Activated CD4-positive, alpha-beta T cell treated with anti-CD3 and anti-CD28 coated beads, Interleukin-2, Interleukin-6, amounts not matched to agents 100 ng/mL and 50 ng/mL, durations not matched to agents 16 hours and 8 hours (primary cell): ENCODE measurements at places on chromosomes 13 and 19.

DNA sequence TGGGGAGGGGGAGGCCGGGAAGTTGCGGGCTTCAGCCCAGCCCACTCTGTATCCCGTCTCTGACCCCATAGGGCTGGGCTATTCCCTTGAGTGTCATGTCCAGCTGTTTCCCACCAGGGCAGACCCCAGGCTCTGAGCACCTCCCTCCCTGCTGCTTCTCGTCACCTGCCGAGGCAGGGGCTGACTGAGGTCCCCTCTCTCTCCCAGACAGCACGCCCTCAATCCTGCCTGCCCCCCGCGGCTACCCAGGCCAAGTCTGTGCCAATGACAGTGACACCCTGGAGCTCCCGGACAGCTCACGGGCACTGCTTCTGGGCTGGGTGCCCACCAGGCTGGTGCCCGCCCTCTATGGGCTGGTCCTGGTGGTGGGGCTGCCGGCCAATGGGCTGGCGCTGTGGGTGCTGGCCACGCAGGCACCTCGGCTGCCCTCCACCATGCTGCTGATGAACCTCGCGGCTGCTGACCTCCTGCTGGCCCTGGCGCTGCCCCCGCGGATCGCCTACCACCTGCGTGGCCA, 625 bp downstream of the F2RL3 start:
- DNase-seq, result no peak

DNA sequence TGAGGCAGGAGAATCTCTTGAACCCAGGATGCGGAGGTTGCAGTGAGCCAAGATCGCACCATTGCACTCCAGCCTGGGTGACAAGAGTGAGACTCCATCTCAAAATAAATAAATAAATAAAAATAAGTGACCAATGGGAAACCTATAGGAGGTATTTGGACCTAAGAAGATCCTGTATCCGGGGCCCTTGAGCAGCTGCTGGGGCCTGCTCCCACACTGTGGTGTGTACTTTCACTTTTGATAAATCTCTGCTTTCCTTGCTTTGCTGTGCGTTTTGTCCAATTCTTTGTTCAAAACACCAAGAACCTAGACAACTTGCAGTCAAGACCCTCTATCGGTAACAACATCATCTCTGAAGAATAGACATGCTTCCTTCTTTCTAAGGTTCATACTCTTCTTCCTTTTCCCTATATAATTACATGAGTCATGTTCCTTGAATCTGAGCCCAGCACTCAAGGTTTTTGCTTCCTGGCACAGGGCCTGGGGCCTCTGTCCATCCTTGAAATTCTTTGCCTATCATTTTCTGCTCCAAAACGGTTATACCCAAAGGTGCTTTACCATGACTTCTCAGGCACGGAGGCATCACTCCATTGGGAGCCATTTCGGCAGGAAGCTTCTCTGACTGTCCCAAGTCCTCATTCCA, 14.2 kb upstream of the PNMA8C start:
- no peak for DNase-seq

DNA sequence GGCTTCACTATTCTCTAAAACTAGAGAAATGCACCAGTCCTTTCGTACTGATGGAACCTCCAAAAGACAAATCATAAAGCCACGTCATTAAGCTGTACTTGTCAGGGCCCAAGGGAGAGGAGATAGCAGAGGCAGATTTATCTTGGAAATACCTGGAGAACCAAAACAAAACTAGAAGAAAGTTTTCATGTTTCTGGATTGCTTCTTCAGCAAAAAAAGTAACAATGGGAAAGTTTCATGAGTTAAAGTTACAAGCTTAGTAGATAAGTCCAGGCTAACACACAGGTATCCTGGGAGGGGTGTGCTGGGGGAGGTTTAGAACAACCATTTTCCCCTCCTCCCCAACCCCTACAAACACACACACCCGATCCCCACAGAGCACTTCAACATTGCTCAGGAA, 21.6 kb downstream of the RANBP3 start:
- DNase-seq, result no peak

GRCh38 chr13:110233181-110233950, 73.6 kb downstream of the COL4A1 start:
- DNase-seq, result no peak

GRCh38 chr13:109646423-109646822, 140.0 kb downstream of the IRS2 start:
- no peak for DNase-seq

GRCh38 chr19:44260695-44261446, 1.2 kb downstream of the ZNF233 start:
- DNase-seq, result no peak

DNA sequence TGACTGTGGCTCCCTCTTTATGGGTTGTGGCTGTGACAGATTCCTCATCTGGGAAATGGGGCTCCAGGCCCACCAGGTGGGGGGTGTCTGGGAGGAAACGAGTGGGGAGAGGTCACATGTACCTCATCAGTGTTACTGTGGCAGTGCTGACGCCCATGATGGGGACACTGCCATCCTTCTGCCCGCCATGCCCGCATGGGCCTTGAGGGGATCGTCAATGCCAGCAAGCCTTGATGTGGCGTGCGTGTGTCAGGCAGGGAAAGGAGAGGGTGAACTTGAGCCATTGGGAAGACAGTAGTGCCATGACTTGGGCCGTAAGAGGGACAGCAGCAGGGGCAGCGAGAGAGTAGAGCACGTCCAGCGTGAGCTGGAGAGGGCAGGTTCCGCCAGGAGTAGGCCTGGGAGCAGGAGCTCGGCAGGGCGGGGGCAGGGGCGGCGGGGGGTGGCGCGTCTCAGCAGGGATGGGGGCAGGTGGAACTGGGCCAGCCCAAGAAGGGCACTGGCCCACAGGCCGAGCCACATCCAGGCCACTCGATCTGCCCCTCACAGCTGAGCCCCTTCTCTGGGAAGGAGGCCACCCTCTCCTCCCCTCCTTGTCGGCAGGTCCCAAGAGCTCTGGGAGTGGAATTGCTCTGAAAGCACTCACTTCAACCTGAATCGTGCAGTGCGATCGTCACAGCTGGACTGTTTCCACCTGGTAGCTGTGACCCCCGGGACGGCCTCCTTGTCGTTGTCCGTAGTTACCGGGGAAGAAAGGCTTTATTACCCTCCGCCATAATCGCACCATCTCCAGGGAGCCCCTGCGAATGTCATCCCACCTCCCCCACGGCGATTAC, 9.9 kb downstream of the KLHL26 start:
- DNase-seq, result no peak

DNA sequence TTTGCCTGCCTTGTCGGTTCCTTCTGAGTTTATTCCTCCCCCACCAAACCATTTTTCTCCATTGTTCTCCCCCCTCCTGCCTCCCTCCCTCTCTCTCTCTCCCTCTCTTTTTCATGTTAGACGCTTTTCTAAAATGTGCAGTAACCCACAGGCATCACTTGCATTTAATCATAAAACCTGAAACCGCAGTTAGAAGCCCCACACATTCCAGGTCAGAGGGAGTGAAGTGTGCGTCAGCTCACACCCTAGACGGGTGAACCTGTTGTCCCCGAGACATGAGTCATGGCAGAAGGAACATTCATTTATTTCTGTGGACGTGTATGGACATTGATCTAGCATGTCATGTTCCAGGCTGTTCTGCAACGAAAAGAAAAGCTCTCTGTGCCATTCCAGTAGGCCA, 19.9 kb downstream of the ONECUT3 start:
- no peak for DNase-seq

- DNase-seq, result no peak
Observed at GRCh38 chr13:27536361-27537101, 83.8 kb downstream of the LNX2 start.

DNA sequence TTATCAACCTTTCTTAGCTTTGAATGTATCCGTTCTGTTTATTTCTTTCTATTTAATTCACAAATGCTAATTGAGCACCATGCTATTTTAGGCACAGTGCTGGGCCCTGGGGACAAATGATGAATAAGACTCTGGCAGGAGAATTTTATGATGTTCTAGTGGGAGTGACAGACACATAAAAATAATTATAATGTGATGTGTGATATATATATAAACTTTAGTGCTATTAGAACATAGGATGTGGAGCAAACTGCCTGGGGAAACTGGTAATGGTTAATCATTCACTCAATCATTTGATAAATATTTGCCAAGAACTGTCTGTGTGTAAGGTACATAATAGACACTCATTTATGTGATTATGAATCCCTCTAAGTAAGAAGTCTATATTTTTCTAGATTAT, 50.7 kb upstream of the FRY start:
- DNase-seq, result no peak

DNA sequence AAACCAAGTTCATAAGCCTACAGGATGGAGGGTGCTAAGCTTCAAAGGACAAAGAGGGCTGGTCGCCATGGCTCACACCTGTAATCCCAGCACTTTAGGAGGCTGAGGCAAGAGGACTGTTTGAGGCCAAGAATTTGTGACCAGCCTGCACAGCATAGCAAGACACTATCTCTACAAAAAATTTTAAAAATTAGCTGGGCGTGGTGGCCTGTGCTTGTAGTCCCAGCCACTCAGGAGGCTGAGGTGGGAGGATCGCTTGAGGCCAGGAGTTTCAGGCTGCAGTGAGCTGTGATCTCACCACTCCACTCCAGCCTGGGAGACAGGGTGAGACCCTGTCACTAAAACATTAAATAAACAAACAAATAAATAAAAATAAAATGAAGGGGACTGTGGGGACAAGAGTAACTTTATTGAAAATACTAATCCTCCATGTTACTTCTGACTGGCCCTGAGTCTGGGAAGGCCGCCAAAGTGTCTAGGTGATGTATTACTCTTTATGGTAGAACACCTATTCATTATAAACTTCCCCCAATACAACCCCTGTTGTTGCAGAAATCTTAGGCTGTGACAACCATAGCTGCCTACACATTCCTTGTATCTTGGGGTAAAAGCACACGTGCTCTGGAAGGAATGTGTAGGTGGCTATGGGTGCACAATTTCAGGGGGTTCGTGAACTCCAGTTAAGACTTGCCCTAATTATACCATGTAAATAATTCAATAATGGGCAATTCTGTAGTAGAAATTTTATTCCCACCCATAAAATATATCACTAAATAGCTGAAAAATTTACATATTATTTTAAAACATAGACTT, 14.6 kb upstream of the URAD start:
- no peak for DNase-seq
